ENCODE measurements at places on chromosomes 13 and 19.

DNA sequence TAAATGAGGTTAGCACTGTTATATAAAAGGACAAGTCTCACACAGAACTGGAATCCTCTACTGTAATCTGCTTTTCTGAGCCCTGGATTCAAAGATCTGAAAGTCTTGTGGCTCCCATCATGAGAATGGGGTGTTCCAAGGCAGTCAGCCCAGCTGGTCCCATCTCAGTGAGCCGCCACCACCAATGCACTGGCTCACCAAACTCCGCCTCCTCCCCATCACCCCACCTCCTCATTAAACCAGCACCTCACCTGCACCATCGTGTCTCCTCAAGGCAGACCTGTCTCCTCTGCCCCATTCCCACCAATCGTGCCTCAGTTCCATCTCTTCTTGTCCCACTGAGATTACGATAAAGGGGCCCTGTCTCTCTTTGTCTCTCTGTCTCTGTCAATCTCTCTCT is 166.7 kb downstream of the USP12 start:
- DNase-seq = no peak

DNA sequence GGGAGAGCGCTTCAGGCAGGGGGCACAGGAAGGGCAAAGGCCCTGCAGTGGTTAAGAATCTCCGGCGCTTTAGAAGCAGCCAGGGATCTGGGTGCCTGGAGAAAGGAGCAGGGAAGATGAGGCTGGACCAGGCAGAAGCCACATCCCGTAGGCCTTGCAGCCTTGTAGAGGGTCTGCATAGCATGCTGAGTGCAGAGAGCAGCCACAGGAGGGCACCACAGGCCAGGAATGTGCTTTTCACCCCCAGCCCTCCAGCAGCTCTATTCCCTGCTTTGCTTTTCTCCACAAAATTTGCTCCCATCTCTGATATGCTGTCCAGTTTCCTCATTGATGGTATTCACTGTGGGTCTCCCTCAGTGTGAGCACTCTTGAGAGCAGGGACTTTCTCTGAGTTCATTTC is 5.7 kb downstream of the WDR62 start:
- DNase-seq = no peak

DNA sequence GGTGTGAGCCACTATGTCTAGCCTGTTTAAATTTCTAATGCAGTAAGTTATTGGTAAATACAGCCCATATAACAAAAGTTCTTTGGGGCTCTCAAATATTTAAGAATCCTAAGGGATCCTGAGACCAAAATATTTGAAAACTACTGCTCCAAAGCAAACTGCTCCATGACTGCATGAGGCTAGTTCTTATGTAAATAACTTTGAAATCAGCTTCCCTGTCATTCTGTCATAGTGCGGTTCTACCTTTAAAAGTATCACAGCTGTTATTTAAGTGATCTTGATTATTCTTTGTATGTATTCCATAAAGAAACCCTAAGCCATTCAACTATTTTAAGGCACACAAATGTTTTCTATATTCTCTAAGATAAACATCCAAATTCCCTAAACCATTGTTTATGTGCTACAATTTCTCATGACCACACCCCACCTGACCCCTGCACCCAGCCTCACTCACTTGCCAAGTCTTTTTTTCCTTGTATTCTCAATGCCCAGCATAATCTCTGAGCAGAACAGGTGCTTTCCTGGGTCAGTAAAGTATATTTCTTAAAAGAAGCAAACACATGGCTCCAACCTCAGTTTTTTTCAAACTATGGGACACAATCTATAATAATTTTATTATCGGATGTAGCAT is 146.6 kb downstream of the RNF17 start:
- DNase-seq = no peak

- DNase-seq = no peak
These were observed 191.1 kb downstream of the RGCC start for GRCh38 chr13:41648314-41648935.

DNA sequence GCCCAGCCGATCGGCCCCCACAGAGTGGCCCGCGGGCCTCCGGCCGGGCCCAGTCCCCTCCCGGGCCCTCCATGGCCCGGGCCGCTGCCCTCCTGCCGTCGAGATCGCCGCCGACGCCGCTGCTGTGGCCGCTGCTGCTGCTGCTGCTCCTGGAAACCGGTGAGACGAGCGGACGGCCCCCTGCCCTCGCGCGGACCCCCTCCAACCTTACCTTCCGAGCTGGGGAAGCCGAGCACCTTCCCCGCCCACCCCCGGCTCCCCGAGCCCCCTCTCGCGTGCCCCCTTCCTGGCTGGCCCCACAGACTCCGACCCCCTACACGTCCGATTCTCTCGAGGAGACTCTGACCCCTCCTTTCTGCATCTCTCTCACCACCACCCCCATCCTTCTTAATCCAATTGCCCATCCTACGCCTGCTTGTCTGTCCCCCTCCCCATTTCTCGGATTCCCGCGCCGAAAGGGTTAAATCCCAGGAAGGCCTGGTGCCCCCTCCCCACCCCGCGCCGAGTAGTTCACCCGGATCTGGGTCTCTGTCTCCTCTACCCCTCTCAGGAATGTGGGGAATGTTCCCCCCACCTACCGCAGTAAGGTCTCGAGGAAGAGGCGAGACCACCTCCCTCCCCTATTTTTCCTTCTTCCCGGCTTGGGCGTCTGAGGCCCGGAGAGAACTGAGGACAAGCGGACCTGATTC is 502 bp downstream of the NECTIN2 start:
- DNase-seq = no peak

DNA sequence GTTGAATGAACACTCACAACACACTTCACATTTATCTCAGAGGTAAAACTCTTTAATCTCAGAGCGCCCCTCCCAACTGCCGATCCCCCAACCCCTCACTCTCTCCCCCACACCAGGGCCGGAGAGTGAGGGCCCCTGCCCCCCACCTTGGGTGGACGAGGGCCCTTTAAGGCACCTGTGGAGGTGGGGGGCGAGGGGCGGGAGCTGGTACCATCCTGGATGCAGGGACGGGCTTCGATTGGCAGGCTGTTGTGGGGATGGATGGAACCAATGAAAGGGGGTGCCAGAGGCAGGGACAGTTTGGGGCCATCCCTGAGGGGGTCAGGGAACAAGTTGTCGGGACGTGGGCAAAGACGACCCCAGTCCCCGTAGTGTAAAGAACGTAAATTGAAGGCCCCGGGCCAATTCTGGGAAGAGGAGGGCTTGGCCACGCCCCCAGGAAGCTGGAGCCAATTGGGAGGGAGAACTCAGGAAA is 1.7 kb upstream of the PNKP start:
- no peak for DNase-seq

- DNase-seq = no peak
These were observed 121.5 kb downstream of the LHFPL6 start for GRCh38 chr13:39481491-39481890.

- DNase-seq = no peak
These were observed 226.7 kb upstream of the IPO5 start for GRCh38 chr13:97726664-97727280.

- DNase-seq = peak; percentile 30
These were observed 4.0 kb downstream of the EBI3 start for GRCh38 chr19:4233282-4233853.

GRCh38 chr19:7953060-7953459 is 9.6 kb upstream of the TIMM44 start:
- no peak for DNase-seq

GRCh38 chr13:67308004-67308772 is 78.1 kb upstream of the PCDH9 start:
- no peak for DNase-seq

- no peak for DNase-seq
These were observed 212.7 kb downstream of the DIAPH3 start for GRCh38 chr13:59951011-59951410.

GRCh38 chr19:10228920-10229319 is 2.2 kb downstream of the S1PR2 start:
- peak; percentile 50 for DNase-seq

DNA sequence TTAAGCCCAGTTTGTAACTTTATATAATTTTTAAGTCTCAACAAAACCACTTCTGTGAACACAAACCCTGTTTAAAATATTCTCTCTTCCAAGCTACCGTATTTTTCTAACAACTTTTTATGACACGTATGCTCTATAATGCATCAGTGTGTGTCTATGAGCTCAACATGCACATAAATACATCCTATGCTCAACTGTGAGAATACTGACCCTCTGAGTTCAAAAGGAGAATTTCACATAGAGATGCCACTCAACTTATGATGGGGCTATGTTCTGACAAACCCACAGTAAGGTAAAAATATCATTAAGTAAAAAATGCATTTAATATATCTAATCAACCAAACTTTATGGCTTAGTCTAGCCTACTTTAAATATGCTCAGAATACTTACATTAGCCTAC is 1139.7 kb upstream of the SPRY2 start:
- no peak for DNase-seq

DNA sequence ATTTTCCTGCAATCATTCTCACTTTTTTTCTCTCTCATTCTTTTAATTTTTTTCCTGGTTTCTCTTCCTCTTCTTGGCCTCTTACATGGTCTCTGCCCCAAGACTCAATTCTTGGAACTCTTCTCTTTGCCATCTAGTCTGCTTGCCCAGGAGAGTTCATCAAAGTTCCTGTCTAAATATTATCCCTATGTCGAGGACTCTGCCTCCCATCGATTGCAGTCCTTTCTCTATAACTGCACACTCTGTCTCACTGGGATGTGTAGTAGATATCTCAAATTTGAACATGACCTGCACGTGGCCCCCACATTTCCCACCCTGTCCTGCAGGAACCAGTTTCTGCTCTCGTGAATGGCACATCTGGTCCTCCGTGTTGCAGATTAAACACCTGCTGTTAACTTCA is 204.7 kb upstream of the TMTC4 start:
- DNase-seq = no peak

GRCh38 chr13:75470676-75471075 is 11.3 kb downstream of the TBC1D4 start:
- no peak for DNase-seq

DNA sequence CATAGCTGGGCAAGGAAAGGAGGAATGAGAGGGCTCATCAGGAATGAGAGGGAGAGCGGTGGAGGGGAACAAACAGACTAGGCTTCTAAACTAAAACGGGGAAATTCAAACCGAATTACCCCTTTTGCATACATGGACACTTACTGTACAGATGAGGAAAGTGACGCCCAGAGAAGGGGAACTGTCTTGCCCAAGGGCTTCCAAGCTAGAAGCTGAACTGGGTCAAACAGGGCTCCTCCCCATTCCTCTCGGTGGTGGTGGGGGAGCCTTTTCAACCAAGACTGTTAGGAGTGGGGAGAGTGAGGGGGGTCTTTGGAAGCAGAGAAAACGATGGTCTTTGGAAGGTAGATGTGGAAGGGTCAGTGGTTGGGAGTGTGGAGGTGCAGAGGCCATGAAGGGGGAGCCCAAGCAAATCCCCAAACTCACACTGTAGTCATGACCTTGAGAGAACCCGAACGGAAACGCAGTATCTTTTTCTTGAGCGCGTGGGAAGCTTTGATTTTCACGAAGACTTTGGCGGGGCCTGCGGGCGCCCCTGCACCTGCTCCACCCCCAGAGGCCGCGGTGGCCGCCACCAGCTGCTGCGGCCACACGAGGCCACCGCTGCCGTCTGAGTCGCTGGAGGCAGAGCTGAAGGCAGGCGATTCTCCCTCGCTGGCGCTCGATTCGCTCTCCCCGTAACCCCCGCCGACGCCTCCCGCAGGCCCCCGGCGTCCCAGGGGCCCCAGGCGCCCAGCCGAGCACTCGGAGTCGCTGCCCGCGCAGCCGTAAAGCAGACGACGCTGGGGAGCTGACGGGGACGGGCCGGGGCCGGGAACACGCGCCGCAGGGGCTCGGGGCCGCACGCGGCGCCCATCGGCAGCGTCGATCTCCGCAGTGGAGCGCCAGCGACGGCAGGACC is 12.3 kb upstream of the GNG8 start:
- no peak for DNase-seq

- DNase-seq = no peak
These were observed 2.5 kb downstream of the SF3A2 start for GRCh38 chr19:2239173-2239572.

GRCh38 chr13:75897386-75897785 is 261.3 kb downstream of the LMO7 start:
- DNase-seq = no peak

DNA sequence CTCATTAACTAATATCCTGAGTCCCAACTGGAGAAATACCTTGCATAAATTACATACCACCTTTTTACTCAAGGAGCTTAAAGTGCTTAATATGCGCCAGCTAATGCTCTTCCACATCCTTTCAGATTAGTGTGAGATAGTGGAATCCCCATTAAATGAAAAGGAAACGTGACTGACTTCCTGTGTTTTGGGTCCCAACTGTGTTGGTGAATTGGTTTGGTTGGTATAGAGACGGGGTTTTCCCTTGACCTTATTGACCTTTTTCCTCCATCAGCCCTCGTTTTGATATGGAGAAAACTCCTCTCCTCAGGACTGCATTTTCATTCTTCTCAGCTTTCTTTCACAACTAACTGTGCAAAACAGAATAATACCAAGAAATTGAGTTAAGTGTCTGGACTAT is 163.5 kb downstream of the PAN3 start:
- DNase-seq = no peak

GRCh38 chr13:104975272-104975671 is 1560.2 kb downstream of the EFNB2 start:
- no peak for DNase-seq

DNA sequence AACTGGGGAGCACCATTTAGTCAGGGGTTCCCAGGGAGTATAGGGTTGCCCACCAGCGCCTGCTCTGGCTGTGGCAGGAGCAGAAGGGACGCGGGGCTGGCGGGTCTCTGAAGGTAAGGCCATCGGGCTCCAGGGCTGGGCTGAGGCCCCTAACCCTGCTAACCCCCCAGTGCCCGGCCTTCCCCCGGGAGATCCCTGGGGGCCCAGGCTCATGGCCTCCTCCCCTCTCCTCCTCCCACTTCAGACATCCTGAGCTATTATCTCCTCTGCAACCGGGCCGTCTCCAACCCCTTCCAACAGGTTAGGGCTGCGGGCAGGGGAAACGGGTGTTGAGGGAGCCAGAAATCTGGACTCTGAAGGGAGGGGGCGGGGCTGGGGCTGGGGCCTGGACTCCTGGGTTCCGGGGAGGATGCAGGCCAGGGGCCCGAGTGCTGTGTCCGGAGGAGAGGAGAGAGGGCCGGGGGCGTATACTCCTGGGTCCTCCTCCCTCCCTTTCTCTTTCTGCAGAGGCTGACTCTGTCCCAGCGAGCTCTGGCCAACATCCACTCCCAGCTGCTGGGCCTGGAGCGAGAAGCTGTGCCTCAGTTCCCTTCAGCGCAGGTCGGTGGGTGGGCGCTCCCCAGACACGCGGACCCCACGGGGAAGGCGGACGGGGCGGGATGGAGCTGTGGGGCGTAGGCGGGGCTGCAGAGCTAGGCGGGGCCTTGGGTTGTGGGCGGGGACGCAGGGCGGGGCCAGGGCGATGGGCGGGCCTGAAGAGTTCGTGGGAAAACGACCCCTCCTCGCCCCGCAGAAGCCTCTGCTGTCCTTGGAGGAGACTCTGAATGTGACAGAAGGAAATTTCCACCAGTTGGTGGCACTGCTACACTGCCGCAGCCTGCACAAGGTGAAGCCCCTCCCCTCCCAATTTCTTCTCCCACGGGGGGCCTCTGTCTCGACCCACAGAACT is 15.3 kb downstream of the TTYH1 start:
- peak; percentile 10 for DNase-seq

Data from CD4-positive, alpha-beta T cell treated with Interleukin-4 for 4 hours (primary cell).